ENCODE measurements at places on chromosomes 13 and 19. TPM values are rescaled to one million over a fixed set of nuclear protein-coding genes. Genes with fewer than 3 reads are reported as not detected.

Gene DZIP1
- 16.4 TPM for total RNA-seq

Gene TUBA3C
- total RNA-seq: not detected

Gene NCAN
- total RNA-seq: not detected

Gene CYP4F22
- total RNA-seq: not detected

Gene FLT3
- total RNA-seq: not detected

Gene REEP6
- 3.8 TPM for total RNA-seq

Gene IZUMO2
- total RNA-seq: not detected

Gene TMEM145
- not detected for total RNA-seq

Gene SULT2A1
- total RNA-seq: not detected
